ENCODE measurements at places on chromosomes 13 and 19. TPM values are rescaled to one million over a fixed set of nuclear protein-coding genes. Genes with fewer than 3 reads are reported as not detected.
A peak's percentile ranks its signal among the peaks of the same experiment; 100 is the strongest.

DNA sequence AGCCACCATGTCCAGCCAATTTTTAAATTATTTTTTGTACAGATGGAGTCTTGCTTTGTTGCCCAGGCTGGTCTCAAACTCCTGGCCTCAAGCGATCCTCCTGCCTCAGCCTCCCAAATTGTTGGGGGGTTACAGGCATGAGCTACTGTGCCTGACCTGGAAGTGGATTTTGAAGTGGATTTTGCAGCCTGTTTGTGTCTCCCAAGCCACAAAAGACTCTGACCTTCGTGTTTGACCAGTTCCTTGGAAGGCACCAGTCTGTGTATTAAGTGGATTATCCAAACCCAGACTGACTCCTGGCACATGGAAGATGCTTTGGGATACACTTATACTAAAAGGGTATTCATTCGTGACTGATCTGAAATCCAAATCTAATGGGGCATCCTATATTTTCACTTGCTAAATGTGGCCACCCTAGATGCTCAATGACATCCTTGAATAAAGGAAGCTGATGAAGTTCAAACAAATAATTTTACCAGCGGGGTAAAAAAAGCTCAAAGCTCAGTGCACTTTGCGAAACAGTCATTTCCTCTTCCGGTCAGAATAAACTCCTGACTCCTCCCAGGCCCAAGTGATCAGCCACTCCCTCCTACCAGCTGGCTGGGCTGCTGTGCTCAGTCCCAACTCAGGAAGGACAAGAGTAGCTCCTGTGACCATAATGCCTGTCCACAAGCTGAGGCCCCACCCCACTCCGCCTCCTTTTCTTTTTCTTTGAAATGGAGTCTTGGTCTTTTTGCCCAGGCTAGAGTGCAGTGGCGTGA, 32.6 kb upstream of the GATAD2A start:
- peak; percentile 90 for ATAC-seq

GRCh38 chr19:16626796-16627192, 1.2 kb downstream of the MED26 start:
- ATAC-seq = no peak

DNA sequence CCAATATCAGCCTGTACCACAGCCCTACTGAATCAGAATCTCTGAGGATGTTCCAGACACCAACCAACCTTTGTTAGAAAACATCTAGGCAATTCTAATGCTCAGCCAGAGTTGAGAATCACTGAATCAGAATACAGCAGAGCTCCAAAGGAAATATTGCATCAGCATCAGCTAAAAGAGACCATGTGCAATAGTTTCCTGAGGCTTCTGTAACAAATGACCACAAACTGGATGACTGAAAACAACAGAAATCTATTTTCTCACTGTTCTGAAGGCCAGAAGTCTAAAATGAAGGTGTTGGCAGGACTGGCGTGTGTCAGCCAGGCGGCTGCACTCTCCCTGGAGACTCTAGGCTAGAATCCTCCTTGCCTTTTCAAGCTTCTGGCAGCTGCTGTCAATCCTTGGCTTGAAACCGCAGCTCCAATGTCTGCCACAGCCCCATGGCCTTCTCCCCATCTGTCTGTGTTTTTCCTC, 1.2 kb upstream of the DCT start:
- ATAC-seq = peak; percentile 53

- no peak for ATAC-seq
These were observed 124.6 kb downstream of the COL4A2 start for GRCh38 chr13:110431425-110432294.

DNA sequence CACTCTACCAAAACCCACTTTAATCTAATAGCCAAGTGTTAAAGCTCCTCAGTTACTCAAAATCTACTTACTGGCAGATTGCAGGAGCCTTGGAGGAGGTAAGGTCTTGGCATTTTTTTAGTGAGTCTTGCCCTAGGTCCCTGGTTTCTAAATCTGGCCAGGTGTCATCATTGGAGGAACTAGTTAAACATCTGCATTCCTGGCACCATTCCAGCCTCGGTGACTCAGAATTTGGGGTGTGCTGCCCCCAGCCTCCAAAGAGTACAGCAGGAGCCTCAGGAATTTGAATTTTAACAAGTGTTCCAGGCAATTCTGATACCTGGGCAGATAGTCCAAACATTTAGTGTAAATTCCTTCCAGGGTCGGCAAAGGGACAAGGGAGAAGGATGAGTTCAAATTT, 37.4 kb downstream of the KLF5 start:
- ATAC-seq = no peak

DNA sequence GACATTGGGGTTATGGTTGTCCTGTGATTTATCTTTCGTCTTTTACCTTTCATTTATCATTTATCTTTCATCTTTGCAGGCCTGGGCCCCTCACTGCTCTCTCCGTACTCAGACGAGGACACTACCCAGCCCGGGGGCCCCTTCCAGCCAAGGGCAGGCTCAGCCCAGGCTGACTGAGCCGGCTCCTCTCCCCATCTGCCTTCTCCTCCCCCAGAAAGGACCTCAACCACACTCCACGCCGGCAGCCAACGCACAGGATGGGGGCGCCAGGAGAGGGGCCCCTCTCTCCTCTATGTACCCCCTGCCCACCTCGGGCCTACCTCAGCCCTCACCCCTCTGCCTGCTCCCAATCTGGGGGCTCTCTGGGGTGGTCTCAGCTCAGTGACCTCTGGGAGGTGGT, 7.4 kb upstream of the PPP5C start:
- ATAC-seq = no peak

ZNF221 gene
- 4.2 TPM for total RNA-seq

Measured in gastroesophageal sphincter (tissue), 4 donors.